ENCODE measurements at places on chromosomes 2 and 18.

- DNase-seq, result no peak
Measured at GRCh38 chr2:238260883-238261282, 21.0 kb upstream of the HES6 start.

DNA sequence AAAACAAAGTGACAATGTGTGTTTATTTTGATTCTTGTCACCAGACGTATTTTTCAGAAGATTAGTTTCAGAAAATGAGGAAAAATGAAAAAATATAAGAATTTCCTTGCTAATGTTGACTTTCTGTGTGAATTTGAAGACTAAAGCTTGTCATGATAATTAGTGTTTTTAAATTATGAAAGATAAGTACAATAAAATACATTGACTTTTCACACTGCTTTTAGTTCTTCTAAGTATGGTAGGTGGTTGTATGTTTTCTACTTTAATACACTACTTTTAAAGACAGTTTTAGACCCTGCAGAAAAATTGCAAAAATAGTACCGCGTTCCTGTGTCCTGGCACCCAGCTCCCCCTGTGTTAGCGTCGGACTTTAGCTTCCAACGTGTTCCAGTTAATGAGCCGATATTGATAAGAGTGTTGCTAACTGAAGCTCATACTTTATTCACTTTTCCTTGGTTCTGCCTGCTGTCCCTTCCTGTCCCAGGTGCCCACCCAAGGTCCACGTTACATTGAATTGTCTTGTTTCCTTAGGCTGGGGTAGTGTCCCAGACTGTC lies 695 bp downstream of the RBFA start:
- no peak for DNase-seq

DNA sequence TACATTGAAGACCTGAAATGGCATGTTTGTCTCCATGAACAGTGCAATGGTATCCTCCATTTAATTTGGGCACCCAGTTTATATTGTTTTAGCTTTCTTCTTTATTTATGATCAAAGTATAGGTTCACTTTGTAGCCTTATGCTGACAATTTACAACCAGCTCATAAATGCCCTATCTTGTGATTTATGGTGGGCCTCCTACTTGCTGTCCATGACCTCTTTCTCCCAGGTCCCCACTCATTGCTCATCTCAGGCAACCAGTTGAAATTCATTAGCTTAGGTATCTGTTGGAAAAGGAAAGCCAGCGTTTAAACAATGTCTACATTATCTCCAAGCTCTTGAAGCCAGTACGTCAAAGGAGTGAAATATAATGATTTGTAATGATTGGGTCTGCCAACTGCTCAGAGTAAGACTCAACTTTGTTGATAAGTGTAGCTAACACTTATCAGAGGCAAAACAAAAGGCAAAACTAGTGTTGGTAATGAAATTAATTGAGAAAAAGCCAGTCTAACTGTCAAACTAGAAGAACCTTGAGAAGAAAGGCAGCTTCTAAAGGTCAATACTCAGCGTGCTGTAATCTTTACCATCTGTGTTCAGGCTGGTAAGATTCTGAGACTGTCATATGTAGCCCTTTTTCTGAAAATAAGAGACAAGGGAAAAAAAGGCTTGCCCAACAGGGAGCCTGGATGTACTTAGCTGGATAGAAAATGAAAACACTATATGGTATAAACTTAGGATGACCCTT lies 695.9 kb downstream of the EPHA4 start:
- DNase-seq, result no peak

DNA sequence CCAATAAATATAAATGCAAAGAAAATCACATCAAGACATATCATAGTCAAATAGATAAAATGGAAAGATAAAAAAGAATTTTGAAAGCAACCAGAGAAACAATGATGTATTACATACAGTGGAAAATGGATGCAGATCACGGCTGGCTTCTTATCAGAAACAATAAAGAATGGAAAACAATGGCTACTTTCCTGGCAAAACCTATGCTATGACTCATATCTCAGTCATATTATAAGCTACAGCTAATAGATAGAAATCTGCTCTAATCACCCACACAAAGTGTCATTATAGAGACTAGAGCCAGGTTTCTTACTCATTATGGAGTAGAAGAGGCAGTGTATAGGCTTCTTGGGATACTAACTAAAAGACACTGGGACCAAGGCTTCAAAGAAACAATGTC lies 93.5 kb upstream of the TACR1 start:
- DNase-seq, result no peak

GRCh38 chr2:64259312-64259711 lies 115.1 kb upstream of the PELI1 start:
- DNase-seq, result no peak

DNA sequence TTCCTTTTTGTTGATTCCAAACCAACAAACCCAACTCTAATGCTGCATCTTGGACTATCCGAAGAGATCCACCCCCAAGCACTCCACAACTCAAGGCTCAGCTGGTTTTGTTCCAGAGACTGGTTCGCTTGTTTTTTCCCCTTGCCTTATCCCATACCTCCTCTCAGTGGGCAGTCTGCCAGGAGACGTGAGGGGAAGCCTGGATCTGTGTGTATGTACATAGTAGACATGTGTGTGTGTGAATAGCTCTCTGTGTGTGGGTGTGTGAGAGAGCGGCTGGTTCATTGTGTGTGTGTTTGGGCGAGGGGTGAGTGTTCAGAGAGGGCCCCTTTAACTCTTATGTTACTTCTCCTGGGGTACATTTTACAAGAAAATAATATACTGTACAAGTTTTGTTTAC lies 94.4 kb downstream of the NRP2 start:
- DNase-seq, result no peak

GRCh38 chr2:236998758-236999157 lies 86.9 kb upstream of the COPS8 start:
- DNase-seq, result peak; percentile 58

DNA sequence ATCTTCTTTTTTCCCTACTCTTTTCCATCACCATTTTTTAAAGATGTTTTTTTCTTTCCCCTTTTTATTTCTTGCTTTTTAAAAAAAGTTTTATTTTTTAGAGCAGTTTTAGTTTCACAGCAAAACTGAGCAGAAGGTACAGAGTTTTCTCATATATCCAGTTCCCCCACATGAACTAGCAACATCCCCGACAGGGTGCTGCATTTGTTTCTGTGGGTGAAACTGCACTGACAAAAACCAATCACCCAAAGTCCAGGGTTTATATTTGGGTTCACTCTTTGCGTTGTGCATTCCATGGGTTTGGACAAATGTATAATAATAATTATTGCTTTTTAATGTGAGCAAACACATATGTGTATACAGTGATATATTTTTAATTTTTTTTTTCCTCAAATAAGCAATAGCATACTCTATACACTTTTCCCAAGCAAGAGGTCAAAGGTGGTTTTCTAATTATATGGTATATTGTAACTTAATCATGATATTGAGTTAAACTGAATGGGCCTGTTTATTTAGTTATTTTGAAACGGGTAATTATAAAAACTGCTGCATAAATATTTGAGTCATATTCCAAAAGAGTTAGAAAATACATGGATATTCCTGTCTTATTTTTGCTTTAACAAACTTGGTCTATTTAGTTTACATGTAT lies 50.3 kb downstream of the NCK2 start:
- DNase-seq, result peak; percentile 17

- DNase-seq, result no peak
Measured at GRCh38 chr2:180991820-180992219, 11.4 kb downstream of the UBE2E3 start.

DNA sequence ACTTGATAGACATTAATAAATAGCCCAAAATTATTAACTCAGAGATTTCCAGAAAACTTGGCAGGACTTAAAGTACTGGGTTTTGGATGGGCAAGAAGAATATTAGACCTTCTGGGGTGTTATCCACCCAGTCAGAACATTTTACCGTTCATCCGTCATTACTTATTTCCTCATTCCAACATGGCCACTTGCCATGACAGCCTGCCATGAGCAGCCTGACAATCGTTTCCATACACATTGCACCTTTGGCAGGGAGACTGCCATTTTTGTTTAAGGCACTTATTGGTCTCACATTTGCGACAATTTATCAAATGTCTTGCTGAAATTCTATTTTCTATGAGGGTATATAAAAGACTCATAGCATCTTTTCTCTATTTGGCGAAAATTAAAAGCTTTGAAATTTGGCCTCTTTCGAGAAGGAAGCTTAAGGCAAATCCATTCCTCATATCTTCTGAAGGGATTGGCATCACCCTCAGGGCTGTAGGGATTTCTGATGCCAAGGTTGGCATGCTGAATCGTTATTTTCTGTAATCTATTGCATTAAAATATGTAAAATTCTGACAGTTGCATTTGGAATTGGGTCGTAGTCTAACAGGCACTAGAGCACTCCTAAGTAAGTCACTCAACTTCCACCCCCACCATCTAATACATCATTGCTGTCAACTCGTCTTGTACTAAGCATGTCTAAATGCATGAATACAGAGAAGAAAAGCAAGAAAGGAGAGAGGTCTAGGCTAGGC lies 406.3 kb upstream of the PIK3C3 start:
- DNase-seq, result no peak

DNA sequence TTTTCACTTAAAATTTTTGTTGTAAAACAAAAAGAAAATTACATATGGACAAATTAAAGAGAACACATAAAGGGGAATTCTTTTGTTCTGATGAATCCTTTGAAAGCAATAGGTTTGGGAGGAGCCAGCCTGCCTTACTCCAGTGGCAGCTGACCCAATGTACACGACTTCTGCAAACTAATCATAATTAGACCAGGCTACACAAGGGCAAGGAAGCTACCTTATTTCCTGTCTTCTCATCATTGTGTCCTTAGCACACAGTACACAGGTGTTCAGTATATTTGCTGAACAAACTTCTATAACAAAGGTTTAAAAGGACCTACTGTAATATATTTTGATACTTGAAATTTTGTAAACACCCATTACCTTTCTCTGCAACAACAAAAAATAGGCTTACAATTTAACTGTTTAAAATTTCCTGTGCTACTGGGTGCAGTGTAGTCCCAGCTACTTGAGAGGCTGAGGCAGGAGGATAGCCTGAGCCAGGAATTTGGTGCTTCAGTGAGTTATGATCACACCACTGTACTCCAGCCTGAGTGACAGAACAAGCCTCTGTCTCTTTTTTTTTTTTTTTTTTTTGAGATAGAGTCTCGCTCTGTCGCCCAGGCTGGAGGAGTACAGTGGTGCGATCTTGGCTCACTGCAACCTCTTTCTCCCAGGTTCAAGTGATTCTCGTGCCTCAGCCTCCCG lies 18.9 kb downstream of the KCNG3 start:
- no peak for DNase-seq

- no peak for DNase-seq
Measured at GRCh38 chr18:73079920-73080319, 212.1 kb upstream of the NETO1 start.

- DNase-seq, result no peak
Measured at GRCh38 chr18:63189041-63189440, 130.5 kb downstream of the BCL2 start.

GRCh38 chr2:141528990-141529389 lies 601.8 kb downstream of the LRP1B start:
- no peak for DNase-seq

- DNase-seq, result peak; percentile 33
Measured at GRCh38 chr2:24875272-24875671, 44.8 kb downstream of the ADCY3 start.

GRCh38 chr2:217060516-217060915 lies 200.7 kb upstream of the TNP1 start:
- DNase-seq, result no peak

All from endodermal cell (in vitro differentiated cells).